Suppressor macrophage treated with lipopolysaccharide for 1 hour (primary cell): ENCODE measurements at places on chromosomes 11 and 22.

DNA sequence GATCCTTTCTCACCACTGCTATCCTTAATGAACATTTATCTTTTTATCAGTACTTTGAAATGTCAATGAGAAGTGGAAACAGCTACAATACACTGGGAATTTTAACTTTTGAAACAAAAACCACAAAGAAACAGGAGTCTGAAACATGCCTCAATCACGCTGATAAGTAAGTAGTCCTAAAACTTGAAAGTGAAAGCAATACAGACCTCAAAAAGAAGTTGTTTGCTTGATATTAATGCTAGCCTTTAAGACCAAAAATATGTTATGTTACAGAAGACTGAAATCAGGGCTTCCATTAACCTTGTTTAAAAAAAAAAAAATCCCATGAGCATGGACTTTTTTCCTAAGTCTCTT, 21.3 kb downstream of the PHF21A start:
- peak; percentile 36 for DNase-seq

- DNase-seq, result no peak
Measured at GRCh38 chr11:13118194-13118593, 109.1 kb downstream of the RASSF10 start.

DNA sequence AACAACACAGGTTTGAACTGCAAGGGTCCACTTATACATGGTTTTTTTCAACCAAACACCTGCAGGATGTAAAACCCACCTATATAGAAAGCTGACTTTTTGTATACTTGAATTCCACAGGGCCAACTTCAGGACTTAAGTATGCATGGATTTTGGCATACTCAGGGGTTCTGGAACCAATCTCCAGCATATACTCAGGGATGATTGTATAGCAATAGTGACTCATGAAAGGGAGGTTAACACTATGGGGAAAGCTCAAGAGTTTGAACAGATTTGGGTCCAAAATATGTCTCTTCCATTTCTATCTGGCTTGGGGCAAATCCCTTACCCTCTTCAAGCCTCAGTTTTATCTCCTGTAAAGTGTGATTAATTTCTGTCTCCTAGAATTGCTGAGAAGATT, 94.9 kb downstream of the MICAL2 start:
- no peak for DNase-seq

- DNase-seq, result no peak
Measured at GRCh38 chr11:47305734-47306483, 36.0 kb downstream of the MADD start.

- DNase-seq, result no peak
Measured at GRCh38 chr11:88306785-88307184, 30.8 kb downstream of the CTSC start.

DNA sequence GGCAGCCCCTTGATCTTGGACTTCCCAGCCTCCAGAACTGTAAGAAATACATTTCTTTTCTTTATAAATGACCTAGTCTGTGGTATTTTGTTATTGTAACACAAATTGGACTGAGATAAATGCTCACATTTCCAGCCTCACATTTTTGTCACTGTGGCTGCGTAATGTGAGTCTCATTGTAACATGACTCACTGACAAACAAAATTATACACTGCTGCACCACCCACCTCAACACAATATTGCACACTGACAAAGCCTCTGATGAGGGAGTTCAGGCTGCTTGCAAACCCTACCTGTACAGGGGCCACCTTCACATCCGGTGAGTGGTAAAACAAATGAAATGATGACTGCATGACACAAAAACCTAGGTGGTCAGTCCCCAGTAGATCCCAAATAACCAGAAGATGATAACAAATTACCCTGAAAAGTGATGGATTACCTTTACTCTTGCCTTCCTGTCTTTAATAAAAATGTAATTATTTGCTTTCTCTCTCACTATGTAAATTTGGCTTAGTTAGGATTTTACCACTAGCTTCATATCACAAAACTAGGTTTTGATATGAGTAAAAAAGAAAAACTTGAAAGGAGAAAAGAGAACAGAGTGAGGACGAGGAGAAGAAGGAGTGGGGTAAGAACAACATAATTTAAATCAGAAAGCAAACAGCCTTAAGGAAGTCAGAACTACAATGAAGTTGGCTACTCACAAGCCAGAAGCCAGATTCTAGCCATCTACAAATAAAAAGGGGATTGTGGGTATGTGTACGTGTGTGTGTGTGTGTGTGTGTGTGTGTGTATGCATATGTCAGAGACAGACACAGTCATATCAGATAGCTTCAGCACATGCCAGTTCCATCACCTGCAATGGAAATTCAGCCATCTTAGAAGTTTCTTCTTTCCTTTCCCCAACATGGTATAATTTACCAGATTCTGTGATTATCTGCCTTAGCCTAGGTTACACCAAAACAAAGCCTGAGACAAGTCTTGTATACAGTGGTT, 53.4 kb upstream of the SESN3 start:
- no peak for DNase-seq

DNA sequence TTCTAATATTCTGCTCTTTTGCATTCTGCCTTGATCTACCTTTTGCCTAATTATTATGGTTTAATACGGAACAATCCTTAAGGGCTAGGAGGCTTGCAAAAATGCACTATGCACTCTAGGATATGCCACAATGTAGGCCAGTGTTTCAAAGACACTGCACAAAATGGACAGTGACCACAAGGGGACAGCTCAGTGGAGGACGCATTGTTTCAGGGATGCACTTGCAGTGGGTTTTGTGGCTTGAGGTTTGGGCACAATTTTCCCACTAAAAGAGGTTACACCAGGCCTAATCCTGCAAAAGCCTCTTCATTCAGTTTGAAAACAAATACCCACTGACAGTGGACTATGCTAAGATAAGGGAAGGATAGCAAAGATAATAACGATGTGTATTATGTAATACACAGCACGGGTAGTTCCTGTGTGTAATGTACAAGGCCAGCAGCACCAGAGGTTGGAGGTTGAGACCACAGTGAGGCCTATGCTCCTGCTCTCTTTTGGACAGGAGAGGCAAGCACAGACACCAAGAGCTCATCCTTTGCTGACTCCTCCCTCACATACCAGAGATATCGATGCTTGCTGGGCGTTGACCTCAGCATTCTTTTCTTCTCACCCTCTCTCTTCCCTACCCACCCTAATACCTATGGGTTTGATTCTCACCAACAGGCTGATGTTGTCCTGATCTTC, 12.7 kb downstream of the MAP6 start:
- DNase-seq, result no peak

GRCh38 chr11:22371160-22371559, 33.0 kb downstream of the SLC17A6 start:
- no peak for DNase-seq

DNA sequence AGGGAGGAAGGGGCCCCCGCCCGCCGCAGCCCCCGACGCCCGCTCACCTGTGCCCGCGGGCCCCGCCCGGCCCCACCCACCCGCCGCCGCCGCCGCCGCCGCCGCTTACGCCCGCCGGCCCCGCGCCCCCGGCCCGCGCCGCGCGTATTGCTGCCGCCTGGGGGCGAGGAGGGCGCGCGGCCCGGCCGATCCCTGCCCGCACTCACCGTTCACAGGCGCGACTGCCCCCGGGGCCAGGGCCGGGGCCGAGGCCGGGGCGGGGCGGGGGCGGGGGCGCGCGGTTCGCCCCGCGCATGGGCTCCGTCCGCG, 212 bp downstream of the HRAS start:
- DNase-seq, result no peak

- DNase-seq, result peak; percentile 52
Measured at GRCh38 chr11:35145271-35145670, 6.3 kb downstream of the CD44 start.

DNA sequence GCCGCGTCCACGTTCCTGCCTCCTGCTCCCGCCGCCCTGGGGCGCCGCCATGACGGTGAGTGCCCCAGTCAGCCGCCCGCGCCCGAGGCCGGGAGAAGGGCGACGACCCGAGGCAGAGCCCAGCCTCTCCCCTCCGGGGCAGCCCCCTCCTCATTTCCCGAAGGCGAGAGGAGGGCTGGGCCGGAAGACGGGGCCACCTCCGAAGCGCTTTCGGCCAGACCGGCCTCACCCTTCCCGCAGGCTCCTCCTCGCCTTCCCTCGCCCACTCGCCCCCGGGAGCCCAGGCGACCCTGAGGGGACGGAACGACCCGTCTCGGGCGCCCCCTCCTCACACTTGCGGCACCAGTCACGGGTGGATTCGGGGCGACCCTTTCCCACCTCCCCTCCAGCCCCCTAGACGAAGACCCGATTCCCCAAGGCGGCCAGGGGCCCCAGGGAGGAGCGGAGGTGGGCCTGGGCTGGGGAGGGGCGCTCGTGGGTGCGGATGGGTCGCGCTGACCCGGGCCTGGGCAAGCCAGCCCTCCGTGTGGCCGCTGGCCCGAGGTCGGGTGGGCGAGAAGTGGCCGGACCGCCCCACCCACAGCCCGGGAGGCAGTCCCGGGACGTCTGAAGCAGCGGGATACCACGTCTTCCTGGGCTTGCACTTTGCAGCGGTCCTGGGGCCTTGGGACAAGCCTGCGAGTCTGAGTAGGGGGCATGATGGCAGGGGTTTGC, 49.7 kb downstream of the TRIOBP start:
- DNase-seq, result peak; percentile 35

GRCh38 chr11:61336171-61336935, 3.3 kb downstream of the TKFC start:
- DNase-seq, result peak; percentile 88

DNA sequence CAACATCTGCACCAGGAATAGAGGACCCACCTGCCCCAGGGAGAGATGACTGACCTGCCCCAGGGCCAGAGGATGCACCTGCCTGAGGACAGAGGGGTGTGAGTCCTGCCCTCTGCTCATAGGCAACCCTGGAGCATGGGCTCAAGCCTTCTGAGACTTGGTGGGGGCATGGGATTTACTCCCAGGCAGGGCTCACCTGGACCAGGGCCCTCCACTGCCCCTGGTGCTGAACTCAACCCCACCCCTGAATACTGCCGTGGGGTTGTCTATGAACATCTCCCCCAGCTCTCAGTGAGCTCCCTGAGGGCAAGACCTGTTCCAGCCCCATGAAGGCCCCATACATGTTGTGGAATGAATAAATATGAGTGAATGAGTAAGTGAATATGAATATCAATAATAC, 33.8 kb upstream of the MUC5AC start:
- no peak for DNase-seq

DNA sequence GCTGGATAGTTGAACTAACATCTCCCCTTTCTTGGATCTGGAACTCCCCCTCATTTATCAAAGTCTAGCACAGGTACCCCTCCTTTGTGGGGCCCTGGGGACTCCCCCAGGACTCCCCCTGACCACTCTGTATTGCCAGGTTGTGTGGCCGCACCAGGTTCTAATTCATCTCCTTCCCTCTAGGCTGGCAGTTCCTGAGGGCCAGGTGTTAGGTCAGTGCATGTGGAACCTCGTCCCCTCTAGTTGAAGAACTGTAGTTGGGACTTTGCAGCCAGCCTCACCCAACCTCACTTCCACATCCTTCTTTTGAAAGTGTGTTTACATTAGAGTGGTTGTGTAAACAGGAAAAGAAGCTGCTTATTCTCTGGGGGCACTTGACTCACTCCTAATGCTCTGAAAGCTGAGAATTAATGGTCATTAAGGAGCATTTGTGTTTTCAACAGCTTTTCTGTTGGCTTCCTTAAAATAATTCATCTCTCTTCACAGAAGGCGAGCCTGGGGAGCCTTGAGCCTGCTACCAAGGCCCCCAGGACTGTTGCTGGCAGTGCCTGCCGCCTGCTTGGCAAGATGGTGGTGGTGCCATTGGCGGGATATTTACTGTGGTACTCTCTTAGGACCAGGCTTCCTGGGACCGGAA, 11.8 kb downstream of the UPB1 start:
- peak; percentile 67 for DNase-seq

DNA sequence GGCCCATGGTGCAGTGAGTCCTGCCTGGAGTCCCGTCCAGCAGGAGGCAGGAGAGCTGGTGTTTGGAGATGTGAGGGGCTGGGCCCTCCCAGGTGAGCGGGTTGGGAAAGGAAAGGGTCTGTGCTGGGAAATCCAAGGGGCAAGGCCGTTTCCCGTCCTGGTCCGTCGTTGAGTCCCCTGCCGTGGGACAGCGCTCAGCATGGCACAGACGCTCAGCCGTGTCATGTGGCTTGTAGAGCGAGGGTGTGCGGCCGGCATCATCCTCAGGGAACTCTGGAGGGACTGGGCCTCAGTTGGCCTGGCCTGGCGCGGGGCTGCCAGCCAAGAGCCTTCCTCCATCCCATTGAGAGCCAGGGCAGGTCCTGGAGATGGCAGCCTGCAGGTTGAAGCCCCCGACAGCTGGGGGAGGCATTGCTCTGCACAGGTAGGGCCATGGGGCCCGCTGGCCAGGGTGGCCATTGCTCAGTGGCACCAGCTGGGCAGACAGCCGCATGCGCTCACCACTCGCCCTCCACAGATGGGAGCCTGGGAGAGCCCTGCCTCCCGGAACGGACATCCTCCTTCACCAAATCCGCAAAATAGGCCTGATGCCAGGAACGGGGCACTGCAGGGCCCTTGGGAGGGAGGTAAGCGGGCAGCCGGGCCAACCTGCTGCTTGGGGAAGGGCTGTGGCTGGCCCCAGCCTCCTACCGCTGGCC, 28.7 kb downstream of the KCNQ1 start:
- no peak for DNase-seq

DNA sequence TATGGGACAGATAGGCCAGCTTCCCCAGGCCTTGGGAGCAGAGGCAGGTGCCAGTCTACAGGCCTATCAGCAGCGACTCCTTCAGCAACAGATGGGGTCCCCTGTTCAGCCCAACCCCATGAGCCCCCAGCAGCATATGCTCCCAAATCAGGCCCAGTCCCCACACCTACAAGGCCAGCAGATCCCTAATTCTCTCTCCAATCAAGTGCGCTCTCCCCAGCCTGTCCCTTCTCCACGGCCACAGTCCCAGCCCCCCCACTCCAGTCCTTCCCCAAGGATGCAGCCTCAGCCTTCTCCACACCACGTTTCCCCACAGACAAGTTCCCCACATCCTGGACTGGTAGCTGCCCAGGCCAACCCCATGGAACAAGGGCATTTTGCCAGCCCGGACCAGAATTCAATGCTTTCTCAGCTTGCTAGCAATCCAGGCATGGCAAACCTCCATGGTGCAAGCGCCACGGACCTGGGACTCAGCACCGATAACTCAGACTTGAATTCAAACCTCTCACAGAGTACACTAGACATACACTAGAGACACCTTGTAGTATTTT, 26.6 kb upstream of the L3MBTL2 start:
- no peak for DNase-seq

GRCh38 chr22:28198692-28199091, 279.6 kb upstream of the PITPNB start:
- no peak for DNase-seq

GRCh38 chr11:3674189-3674588, 3.0 kb upstream of the CHRNA10 start:
- peak; percentile 60 for DNase-seq

- DNase-seq, result no peak
Measured at GRCh38 chr22:37054056-37054395, 2.5 kb downstream of the KCTD17 start.
